ENCODE measurements at places on chromosomes 7 and 10. TPM values are rescaled to one million over a fixed set of nuclear protein-coding genes. Genes with fewer than 3 reads are reported as not detected.

Gene VAX1
- total RNA-seq, result not detected

Gene ADGRA1
- total RNA-seq, result 0.10 TPM

Gene NDUFB8
- total RNA-seq, result 152 TPM

Gene IGF2BP3
- 0.51 TPM for total RNA-seq

Gene KCNMA1
- total RNA-seq, result 117 TPM

Gene ACSM6
- not detected for total RNA-seq

Gene MMD2
- not detected for total RNA-seq

Gene SPOCK2
- 4.5 TPM for total RNA-seq

Gene ABCB4
- 1.9 TPM for total RNA-seq

Gene NUTM2E
- not detected for total RNA-seq

Gene GSDME
- 33.4 TPM for total RNA-seq

DNA sequence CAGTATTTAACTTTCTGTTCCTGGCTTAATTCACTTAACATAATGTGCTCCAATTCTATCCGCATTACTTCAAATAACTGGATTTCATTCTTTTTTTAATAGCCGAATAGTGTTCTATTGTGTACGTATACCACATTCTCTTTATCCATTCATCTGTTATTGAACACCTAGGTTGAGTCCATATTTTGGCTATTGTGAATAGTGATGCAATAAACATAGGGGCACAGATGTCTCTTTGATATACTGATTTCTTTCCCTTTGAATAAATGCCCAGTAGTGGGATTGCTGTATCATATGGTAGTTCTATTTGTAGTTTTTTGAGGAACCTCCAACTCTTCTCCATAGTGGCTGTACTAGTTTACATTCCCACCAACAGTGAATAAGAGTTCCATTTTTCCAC is 25.5 kb upstream of the TSPAN33 start:
- DNase-seq, result no peak

- DNase-seq, result no peak
These were observed 5.0 kb downstream of the HBP1 start for GRCh38 chr7:107173691-107174406.

DNA sequence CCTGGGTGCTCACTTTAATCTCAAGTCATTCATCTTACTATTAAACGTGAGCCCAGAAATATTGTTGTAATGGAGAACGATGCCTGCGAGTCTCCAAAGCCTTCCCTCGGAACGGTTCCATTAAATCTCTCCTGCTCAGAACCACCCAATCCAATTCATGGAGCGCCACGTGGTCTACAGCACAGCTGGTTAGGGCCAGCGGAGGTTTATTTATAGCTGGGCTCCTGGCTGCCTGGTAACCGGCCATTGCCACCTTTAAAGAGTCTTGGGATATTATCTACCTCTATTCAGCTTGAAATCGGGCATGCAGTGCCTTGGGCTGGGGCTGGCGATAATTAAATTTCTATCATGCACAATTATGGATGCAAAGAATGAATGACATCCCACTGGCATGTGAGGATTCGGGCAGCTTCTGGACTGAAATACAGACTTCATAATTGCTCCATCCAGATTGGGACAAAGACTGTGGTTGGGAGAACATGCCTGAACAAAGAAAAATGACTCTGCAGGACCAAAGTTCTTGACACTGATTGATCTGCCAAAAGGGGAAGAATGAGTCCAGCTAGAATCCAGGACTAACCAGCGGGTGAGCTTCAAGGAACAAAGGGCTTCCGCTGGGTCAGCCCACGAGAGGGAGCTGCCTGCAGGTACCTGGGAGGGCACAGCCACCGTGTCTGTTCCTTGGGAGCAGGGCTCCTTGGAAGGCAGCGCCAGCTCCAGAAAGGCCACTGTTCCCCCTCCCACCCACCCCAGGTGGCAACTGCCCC is 7.3 kb downstream of the FAM20C start:
- no peak for DNase-seq

GRCh38 chr10:625333-625696 is 64.2 kb downstream of the DIP2C start:
- peak; percentile 68 for DNase-seq

- DNase-seq, result no peak
These were observed 19.6 kb downstream of the R3HCC1L start for GRCh38 chr10:98154076-98154475.

DNA sequence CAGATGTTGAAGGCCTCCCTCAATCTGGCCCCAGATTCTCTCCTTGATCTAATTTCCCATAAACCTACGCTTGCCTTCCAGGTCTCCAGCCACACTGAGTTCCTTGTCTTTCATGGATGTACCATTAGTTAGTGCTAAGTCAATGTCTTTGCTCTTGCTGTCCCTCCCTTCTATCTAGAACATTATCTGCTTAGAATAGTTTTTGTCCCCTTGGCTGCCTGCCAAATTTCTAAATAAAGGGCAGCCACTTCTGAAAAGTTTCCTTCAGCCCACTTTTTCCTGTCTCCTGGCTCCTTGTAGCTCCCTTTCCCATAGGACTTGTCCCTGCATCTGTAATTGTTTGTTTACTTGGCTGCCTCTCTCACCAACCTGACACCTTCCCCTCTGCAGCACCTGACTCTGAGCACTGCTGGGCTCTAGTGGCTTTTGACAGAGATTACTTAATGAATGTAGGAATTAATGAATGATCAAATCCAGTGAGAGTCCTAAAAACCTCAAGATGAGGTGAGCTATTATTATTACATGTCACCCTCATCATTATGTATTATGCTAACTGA is 58.3 kb downstream of the CXCL12 start:
- no peak for DNase-seq

DNA sequence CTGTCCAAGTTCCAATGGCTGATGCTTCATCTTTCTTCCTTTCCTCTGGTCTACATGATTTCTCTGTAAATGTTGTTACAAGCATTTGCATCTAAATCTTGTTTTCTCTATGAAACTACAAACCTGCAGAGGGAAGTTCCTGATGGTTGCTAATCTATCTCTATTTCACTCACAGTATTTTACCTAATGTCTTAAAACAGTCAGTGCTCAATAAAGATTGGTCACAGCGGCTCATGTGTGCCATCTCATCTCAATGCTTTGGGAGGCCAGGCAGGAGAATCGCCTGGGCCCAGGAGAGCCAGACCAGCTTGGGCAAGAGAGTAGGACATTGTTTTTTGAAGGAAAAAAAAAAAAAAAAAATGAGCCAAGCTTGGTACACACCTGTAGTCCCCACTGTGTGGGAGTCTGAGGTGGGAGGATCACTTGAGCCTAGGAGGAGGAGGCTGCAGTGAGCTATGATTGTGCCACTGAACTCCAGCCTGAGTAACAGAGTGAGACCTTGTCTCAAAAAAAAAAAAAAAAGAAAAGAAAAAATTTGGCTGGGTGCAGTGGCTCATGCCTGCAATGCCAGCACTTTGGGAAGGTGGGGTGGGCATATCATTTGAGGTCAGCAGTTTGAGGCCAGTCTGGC is 71.3 kb upstream of the ARMC3 start:
- no peak for DNase-seq

DNA sequence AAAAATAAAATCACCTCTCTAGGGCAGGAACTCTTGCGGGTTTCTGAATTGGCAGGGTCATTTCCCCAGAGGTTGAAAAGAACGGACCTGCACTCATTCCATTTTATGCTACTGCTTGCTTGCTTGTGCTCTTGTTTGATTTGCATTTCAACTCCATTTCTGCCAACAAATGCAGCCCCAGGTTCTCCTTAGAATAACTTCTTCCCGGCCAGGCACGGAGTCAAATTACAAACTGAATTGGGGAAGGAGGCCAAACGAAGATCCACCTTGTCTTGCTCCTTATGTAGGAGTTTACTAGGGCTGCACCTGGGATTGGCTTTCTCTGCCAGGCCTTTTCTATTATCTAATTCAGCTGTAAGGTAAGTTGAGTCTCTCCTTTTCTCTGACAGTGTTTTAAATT is 79.6 kb downstream of the HGF start:
- no peak for DNase-seq

- DNase-seq, result peak; percentile 73
These were observed 110.6 kb downstream of the OAT start for GRCh38 chr10:124308056-124308645.

GRCh38 chr7:137007001-137007694 is 138.7 kb downstream of the CHRM2 start:
- no peak for DNase-seq

- no peak for DNase-seq
These were observed 8.3 kb upstream of the ASZ1 start for GRCh38 chr7:117435475-117436043.

DNA sequence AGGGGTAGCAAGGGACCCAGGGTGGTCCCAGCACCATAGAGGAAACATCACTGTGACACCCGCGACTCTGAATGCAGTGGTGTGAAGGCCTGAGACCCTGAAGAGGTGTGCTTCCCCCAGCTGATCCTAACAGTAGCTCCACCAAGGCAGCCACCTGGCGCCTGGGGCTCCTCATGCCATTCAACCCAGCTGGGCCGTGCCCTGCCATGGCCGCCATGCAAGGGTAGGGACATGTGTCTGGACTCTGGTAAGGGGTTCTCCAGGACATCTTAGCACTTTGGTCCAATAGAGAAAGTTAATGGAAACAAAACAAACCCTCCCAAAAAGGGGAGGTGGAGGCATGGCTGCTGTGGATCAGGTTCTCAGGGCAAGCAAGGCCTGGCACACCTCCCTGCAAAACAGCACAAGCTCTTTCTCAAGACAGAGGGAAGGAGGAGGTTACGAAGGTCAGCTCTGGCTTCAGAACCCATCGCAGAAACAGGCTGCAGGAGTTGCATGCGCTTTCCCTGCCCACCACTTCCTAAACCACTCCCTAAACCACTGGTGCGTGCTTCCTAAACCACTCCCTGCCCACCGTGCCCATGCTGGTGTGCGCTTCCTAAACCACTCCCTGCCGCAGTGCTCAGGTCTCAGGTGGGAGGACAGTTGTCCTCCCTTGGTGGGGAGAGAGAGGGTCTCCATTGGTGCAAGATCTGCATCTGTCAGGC is 108.7 kb downstream of the LARP4B start:
- DNase-seq, result no peak

DNA sequence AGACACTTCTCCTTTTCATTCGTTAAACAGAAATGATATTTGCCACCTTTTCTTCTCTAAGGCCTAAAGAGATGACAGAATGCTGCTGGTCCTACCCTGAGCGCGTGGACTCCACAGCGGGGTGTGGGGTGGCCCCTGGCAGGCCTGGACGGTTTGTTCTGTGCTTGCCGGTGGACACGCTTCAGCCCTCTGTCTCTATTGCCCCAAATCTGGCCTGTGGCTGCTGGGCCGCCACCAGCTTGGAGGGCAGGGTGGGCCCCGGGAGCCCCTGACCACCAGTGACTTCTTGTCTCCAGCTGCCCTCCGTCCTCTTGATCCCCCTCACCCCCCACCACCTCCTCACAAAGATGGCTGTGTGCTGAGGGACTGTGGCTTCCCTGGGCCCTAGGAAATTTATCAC is 5.7 kb downstream of the CHST3 start:
- DNase-seq, result no peak

- DNase-seq, result no peak
These were observed 22.5 kb downstream of the CFAP43 start for GRCh38 chr10:104209575-104210198.

DNA sequence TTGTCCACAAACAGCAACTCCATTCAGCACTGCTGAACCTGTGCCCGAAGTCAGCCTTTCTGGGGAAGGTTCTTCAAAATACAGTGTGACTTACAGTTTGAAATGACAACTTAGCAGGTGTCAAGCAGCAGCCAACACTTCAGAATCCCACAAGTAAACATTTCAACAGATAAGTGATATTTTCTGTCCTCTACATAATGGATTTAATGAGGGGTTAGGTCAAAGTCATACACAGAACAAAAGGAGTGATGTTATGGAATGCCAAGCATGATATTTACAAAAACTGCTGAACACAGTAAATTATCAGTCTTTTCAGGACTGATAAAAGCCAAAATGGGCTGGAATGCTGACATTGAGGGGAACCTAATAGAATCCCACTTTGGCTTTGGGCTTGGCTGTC is 77.6 kb upstream of the JAZF1 start:
- no peak for DNase-seq

DNA sequence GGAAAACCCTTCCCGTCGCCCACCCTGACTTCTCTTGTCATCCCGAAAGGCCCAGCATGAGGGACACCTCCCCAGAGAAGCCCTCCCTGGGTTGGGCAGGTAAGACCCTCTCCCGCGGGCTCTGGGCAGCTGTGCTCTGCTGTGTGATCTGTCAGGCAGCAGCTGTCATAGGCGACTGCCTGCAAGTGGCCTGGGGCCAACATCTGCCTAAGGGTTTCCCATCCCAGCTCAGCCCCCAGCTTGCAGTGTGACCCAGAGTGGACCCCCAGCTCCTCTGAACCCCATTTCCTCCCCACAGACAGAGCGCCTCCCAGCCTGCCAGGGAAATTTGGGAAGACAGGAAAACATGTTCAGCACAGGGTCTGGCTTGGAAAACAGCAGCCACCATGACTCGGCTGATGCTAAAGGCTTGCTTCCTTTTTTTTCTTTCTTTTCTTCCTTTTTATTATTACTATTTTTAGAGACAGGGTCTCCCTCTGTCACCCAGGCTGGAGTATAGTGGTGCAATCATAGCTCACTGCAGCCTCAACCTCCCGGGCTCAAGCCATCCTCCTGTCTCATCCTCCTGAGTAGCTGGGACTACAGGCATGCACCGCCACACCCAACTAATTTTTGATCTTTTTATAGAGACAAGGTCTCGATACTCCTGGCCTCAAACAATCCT is 18.3 kb upstream of the TNRC18 start:
- DNase-seq, result no peak

DNA sequence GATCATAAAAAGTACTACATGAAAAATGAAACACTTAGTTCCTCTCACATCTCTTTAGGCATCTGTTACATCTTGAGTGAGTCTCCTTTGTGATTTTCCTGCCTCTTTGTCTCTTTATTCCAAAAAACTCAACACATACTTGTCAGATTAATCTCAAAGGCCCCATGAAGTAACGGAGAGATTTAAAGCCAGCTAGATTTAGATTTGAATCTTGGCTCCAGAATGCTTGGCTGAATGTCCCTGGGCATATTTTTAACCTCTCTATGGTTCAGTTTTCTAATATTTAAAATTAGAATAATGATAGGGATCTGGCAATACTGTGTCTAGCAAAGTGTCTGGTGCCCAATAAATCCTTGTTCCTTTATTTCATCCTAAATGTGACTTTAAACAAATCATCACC is 140.0 kb downstream of the DGKB start:
- DNase-seq, result no peak

DNA sequence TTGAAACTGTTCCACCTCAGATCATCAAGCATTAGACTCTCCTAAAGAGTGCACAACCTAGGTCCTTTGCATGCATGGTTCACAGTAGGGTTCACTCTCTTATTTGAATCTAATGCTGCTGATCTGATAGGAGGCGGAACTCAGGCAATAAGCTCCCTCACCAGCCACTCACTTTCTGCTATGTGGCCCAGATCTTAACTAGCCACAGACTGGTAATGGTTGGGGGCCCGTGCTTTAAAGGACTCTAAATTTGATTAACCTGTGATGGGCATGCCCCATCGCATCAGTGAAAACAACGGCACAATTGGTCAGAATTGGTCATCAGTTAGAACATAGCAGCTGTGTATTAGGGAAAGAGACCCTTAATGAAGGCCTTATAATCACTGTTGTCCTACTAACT is 753.7 kb upstream of the SORCS1 start:
- DNase-seq, result no peak

All from posterior vena cava (tissue), 2 donors.